Right ventricle myocardium superior (tissue), 1 donor: ENCODE measurements at places on chromosomes 6 and 20.

DNA sequence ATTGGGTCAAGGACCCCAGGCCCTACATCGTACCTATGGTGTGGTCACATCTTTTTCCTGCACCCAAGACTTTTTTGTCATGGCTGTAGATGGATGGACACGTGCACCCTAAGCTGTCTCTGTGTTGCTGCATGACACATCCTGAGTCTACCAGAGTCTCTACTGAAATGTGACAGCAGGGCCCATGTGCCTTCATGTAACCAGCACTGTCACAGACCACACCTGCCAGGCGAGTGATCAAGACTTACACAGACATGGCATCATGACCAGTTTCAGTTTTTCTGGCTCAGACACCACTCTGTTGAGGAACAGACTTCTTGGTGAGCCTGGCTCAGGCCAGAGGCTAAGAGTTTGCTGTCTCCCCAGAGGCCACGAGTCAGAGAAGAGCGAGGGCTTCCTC lies 7.6 kb downstream of the PRND start:
- no peak for DNase-seq

GRCh38 chr6:134706806-134707205 lies 243.1 kb downstream of the ALDH8A1 start:
- no peak for DNase-seq

DNA sequence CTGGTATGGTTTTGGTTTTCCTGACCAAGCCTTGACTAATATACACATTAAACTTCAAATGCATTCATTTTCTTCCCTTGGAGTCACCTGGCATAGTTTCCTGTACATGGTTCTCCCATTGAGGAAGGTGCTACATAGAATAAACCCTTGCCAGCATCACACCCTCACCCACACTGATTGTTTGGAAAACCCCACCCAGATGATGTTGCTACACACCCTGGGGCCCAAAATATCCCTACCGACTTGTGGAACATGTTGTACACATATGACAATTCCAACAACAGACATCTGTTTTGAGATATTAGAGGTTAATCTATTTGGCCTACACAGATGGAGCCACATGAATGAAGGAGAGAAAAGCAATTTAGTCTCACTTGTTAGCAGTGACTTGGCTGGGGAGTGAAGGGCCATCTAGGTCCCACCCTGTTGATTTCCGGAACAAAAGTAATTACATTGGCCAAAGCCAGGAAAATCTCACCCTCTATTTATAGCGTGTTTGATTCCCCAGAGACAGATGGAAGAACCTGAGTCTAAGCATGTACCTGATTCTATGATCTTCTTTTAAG lies 606.0 kb upstream of the BTBD3 start:
- DNase-seq = no peak

GRCh38 chr6:152136449-152136825 lies 329.0 kb downstream of the ESR1 start:
- no peak for DNase-seq

- no peak for DNase-seq
These were observed 582.5 kb downstream of the DOK5 start for GRCh38 chr20:55057779-55058415.

DNA sequence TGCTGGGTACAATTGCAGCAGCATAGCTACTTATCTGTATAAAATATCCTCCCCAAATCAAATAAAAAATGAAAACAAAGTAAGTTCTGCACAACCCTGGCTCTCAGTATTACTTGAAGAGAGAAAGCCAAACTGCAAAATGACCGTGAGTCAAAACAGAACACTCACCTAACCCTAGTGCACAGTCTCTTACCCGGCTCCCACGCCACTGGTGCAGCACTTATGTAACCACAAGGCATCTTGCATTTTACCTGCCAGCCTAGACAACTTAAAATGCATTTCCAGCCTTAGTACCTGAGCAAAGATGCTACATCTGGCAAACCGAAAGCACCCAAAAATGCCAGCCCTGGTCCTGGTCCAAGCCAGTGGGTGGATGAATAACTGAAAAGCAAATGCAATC lies 12.4 kb upstream of the SIRPB1 start:
- no peak for DNase-seq

- DNase-seq = no peak
These were observed 50.6 kb upstream of the IFNGR1 start for GRCh38 chr6:137269803-137270202.

DNA sequence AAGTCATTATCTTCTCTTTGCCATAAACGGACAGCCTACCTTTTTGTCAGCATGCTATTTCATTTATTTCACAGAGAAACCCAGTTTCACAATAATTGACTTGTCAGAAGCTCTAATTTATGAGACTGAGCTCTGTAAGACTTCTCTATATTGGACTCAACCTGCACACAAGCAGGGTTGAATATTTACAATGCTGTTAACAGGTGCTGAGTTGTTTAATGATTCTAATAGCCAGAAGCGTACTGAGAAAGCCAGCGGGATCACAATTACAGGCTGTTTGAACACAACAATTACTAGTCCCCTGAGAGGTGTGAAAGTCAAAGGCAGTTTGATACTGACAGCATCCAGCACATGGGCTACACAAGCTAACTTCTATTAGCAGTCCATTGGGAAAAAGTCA lies 128.2 kb upstream of the SIM1 start:
- DNase-seq = no peak

GRCh38 chr6:41289815-41290214 lies 3.3 kb upstream of the TREM1 start:
- DNase-seq = no peak

DNA sequence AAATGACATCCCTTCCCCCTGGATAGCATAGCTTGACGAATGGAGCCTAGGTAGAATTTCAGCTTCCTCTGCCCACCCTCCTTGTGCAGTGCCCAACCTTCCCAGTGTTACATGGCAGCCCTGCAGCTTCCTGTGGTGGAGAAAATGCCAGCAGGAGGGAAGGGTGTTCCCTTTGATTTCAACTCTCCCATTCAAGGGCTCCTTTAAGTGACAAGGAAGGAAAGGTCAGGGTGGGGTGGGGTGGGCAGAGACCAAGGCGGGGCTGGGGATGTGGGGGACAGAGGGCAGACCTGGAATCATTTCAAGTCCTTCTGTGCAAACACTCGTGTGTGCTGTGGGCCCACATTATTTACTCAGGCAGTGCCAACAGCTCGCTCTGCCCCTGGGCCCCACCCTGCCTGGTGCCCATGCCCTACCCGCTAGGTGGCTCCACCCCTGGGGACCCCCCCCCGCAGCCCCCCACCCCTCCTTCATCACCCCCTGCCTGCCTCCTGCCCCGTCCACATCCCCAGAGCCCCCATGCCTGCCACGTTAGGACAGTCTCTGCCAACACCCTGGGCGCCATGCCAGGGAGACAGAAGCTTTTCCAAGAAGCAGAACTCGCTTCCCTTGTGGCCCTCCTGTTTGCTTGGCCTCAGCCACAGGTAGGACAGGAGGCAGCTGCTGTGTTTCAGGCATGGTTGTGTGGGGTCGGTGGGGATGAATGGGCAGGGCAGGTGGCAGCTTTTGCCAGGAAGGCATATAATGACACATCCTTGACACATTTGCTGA lies 9.4 kb downstream of the SPDEF start:
- peak; percentile 72 for DNase-seq

DNA sequence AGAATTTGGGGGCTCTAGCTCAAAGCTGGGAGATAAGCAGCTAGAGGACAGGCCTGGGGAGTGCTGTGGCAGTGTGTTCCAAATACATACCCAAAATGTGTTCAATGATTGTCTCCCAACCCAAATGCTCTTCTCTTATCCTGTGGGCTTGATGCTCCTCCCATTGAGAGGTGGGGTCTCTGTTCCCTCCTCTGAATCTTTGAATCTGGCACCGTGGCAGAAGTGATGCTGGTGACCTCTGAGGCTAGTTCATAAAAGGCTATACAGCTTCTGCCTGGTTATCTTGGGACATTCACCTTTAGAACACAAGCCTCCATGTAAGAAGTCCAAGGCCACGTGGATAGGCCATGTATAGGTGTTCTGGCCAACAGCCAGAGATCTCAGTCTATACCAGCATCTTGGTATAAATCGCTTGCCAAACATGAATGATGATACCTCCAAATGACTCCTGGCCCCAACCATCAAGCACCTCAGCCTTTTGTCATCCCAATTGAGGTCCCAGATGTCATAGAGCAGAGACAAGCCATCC lies 15.9 kb upstream of the MYBL2 start:
- DNase-seq = no peak

- DNase-seq = no peak
These were observed 182.3 kb downstream of the TBXT start for GRCh38 chr6:165985281-165985805.
